ENCODE measurements at places on chromosomes 1 and 21. TPM values are rescaled to one million over a fixed set of nuclear protein-coding genes. Genes with fewer than 3 reads are reported as not detected.

GRCh38 chr1:91944087-91944486 is 5.1 kb upstream of the BRDT start:
- no peak for DNase-seq

DNA sequence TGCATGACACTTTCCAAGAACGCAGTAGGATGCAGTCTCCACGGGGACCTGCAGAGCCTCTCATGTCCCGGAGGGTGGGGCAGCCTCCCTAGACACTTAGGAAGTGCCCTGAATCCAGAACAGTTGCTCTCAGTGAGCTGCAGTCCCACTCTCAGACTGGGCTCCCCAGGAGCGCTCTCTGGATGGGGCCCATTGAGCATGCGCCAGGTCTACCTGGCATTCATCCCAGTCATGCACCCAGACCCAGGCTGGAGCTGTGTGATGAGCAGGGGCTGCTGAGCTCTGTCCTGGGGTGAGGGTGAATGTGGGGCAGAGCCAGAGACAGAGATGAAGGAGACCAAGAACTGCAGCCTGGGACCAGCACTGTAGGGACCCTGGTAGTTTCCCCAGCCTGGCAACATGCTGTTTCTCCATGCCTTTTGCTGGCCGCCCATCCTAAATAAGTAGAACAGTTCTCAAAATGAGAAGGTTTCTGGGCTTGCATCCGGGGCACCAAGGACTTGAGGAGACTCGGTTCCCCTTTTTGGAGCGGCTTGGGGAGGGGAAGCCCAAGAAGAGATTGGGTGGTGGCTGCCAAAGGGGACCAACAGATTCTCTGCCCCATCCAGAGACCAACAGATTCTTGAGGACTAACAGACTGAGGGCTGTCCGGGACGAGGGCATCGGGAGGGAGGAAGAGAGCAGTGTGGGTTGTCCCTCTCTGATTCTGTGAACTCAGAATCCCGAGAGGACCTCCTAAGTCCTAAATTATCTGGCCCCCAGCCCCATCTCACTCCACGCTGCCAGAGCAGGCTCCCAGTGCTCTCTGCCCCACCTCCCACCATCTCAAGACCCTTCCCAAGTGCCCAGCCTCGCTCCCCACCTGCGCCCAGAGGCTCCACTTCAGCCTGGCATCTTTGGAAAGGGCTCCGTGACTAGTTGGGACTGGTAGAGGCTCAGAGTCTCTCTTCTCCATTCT is 1.0 kb upstream of the PGLYRP4 start:
- no peak for DNase-seq

DNA sequence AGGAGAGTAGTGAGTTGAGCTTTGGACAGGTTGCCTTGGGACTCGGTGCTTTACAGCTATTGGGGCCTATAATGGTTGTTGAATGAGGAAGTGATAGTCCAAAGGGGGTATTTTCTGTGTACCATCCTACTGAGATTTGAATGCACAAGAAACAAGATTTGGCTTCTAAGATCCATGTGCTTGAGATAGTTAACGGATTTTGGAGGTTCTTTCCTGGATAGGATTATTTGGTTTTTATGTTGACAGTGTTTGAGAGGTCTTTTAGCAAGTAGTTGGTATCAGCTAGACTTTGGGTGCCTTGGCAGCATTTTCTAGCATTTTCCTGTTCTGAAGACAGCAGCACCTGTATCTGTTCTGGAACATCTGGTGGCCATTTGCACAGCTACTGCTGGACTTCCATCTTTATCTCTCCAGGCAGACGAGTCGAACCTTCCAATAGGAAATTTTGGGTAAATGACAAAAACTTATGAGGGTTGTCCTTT is 3.6 kb upstream of the SCAF4 start:
- no peak for DNase-seq

GRCh38 chr1:100130552-100131077 is 2.1 kb downstream of the SASS6 start:
- no peak for DNase-seq

GRCh38 chr1:164689672-164690511 is 130.9 kb downstream of the PBX1 start:
- no peak for DNase-seq

GRCh38 chr1:39098546-39099250 is 72.5 kb downstream of the NDUFS5 start:
- peak; percentile 47 for DNase-seq

GRCh38 chr1:228120857-228121489 is 11.9 kb upstream of the MRPL55 start:
- no peak for DNase-seq

DNA sequence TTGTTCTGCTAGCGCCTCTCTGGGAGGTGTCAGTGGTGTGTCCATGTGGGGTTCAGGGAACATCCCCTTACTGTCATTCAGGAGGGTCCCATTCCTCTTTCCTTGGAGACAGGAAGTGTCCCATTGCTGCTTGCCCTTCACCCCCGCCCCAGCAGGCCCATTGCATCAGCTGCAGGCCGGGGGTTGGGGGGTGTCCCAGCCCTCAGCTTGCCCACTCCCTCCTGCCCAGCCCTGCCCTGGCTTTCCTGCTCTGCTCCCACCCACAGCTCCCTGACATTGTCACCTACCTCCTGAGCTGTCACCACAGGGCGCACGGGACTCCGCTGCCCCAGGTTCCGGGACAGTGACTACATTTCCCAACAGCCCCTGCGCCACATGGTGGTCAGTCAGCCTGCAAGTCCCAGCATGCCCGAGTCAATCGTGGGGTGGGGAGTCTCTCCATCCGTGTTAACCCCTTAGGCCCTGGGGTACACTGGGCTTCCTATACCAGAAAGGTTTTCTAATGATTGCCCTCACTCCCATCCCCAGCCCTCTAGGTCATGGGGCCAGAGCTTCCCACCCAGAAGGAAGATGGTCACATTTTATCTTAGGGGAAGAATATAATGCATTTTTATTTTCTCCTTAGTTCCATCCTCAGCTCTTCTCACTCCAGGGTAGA is at the start of gene INPP5B:
Gene INPP5B (minus strand): TSS at position 351 of the 658 bp plus-strand sequence. CDS start 745 bp downstream, outside the sequence.
- DNase-seq, result peak; percentile 92

- DNase-seq, result no peak
Measured at GRCh38 chr1:234633246-234634003, 23.4 kb upstream of the IRF2BP2 start.

Gene TMEM35B
- 12.3 TPM for polyA plus RNA-seq

Gene KRTAP21-1
- not detected for polyA plus RNA-seq

Gene CACNA1S
- not detected for polyA plus RNA-seq

Gene CD5L
- 0.99 TPM for polyA plus RNA-seq

Gene GAS5
- polyA plus RNA-seq, result 68.3 TPM

All from heart left ventricle (tissue), 16 donors.